ENCODE measurements at places on chromosomes 1 and 21.

DNA sequence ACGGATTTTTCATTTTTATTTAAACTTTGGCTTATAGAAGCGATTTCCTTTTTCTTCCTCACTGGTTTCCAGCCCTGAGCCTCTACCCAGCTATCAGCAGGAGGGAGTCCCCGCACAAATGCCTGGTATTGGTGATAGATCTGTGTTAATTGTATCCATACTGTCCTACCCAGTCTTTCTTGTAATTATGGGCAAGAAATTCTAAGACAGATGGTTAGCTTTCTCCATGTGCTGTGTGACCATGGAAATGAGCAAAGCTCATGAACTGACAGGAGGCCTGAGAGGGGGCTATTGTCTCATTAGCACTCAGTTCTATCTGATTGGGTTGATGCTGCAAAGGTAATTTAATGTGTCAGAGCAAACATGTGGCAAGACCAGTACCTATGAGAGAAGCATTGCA lies 108.1 kb upstream of the IVNS1ABP start:
- no peak for DNase-seq

DNA sequence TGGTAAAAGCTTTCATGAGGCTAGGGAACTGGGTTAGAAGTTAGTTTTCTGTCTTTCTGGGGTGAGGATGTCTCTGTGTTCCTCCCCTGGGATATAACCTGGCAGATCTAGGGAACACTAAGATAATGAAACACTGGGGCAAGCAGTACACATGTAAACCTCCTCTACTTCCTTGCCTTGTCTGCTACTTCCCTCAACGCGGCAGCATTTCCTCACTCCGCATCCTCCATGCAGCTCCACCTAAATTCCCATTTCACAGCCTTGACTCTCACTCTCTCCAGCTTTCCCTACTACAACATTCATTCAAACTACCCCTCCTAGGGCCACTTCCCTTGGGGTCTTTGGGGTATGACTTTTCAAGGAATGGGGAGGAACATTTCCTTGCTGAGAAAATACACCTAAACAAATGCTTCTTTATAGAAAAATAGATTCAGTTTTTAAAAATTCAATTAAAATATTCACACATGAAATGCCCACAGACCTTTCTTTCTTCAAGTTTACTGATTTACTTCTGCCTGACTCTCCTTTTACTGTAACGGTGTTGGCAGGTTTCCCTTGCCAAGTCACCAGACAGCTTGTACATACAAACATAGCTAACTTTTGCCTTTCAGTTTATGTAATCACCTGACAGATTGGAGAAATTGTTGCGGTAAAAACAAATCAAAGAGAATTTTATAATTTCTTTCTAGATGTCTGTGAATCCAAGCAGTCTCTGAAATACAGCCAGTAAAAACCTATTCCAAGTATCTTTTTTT lies 90.1 kb downstream of the TNFSF18 start:
- DNase-seq: peak; percentile 27

GRCh38 chr1:181423301-181423918 lies 59.9 kb upstream of the CACNA1E start:
- DNase-seq: no peak

- DNase-seq: no peak
Observed at GRCh38 chr21:30447056-30447455, 7.0 kb downstream of the KRTAP15-1 start.

DNA sequence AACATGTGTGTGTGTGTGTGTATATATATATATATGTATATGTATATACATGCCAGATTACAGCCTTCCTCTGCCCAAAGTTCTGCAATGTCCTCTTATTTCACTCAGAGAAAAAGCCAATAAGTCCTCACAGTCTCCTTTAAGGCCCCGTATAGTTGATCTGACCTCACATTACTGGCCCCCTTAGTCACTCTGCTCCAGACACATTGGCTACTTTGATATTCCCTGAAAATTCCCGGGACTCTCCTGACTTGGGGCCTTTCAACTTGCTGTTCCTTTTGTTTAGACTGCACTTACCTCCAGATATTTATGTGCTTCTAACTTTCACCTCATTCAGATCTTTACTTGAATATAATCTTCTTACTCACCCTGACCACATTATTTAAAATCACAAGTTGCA lies 4.2 kb upstream of the BSDC1 start:
- no peak for DNase-seq

DNA sequence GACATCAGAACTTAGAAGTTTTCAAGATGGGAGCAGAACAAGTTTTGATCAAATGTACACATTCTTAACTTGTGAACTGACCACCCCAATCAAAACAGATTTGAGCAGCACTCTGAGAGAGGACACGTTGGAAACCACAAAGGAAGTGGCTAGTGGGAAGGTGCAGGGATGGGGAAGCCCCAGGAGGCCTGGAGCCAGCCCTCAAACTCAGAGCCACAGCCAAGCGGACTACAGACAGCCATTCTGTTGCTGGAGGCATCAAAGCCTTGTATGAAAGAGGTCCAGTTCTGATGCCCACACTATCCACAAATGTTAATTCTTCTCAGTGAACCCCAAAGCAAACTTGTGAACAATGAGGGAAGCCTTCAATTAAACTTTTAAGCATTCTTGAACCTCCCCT lies 143.6 kb upstream of the RAB4A start:
- DNase-seq: no peak

DNA sequence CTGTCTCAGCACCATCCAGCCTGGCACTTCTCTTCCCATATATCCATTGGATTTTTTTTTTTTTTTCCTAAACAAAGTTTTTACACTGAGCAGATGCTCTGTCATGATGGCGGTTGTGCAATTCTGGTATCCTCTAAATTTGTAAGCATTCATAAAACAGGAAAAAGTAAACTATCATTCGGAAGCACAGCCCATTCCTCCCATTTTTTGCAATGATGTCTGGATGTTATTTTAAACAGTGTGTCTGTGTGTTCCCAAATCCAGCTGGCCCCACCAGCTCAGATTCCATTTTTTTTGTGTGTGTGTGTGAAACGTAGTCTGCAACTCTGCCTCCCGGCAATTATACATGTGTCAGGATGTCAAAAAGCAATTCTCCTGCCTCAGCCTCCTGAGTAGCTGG lies 33.5 kb downstream of the PDPN start:
- DNase-seq: no peak
